GM13977 (cell line): ENCODE measurements at places on chromosomes 16 and 17.

DNA sequence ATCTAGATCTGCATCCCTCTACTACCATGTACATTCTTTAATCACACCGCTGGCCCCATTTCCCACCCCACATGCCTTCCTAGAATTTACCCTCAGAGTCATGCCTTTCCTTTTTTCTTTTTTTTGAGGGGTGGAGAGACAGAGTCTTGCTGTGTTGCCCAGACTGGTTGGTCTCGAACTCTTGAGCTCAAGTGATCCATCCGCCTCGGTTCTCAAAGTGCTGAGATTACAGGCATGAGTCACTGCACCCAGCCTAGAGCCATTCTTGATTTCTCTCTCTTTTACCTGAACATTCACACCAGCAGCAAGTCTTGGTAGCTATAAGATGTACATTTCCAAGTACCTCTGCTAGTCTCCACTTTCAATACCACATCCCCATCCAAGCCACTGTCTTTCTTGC is 2.1 kb downstream of the PAGR1 start:
- DNase-seq: no peak

GRCh38 chr16:47342055-47342454 is 118.8 kb downstream of the ITFG1 start:
- no peak for DNase-seq

GRCh38 chr17:9484789-9485188 is 90.8 kb downstream of the STX8 start:
- no peak for DNase-seq

- no peak for DNase-seq
Observed at GRCh38 chr16:86211265-86211664, 299.1 kb upstream of the FOXF1 start.

DNA sequence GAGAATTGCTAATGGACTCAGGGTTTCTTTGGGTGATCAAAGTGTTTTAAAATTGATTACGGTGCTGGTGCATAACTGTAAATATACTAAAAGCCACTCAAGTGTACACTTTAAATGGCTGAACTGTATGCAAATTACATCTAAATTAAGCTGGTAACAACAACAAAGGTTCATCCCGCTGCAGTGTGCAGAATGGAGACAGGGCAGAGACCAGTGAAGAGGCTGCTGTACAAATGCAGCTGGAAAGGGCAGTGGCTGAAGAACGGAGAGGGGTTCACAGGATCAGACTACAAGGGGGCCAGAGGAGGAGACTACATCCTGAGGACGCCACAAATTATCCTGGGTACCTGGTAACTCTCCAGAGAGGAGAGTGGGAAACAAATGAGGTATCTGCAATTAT is 9.0 kb upstream of the ITGAE start:
- DNase-seq: no peak

DNA sequence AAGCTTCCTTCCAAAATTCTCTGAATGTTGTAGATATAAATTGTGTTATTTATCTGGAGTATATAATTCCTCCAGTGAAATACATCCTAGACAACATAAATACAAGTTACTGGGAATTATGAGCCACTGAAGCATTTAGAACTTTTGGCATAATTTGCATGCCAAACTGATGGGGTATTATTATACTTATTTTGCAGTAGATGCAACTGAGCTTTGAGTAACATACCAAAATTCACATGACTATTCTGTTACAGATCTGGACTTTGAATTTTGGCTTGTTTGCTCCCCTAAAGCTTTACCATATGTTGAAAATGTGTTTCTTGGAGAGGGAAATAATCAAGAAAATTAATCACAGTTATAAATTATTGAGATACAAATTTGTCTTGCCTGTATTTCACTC is 372.5 kb downstream of the CDH11 start:
- DNase-seq: no peak

GRCh38 chr17:55990332-55991006 is 162.8 kb upstream of the ANKFN1 start:
- DNase-seq: no peak

- no peak for DNase-seq
Observed at GRCh38 chr16:6016530-6017184, 919.1 kb upstream of the EEF2KMT start.

DNA sequence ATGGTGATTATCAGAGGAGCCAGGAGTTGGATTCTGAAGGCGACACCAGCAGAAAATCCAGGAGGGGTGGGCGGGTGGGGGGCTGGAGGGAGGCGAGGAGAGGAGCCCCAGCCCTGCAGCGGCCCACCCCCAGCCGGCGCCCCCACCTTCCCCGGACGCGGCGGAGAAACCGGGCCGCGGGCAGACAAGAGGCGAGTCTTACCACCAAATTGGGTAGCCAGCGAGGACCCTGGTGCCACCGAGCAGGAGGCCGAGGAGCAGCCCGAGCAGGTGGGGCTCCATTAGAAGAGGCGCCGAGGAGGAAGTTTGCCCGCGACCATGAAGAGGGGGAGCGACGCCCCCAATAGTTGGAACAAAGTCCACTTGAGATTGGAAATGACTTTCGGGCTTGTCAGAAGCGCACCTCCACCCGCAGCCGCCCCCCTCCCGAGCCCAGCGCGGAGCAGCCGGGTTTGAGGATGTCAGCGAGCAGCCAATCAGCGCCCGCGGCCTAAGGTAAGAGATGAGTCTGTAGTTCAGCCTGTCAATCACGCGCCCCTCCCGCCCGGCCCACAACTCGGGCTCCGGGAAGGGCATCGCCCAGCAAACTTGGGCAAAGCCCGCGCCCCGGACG is at the start of gene WNT3:
WNT3 (minus strand) TSS at position 377 of the 613 bp plus-strand sequence; CDS start at position 282, 95 bp downstream.
- DNase-seq: peak; percentile 85

- no peak for DNase-seq
Observed at GRCh38 chr16:2960183-2961010, 3.7 kb upstream of the KREMEN2 start.

DNA sequence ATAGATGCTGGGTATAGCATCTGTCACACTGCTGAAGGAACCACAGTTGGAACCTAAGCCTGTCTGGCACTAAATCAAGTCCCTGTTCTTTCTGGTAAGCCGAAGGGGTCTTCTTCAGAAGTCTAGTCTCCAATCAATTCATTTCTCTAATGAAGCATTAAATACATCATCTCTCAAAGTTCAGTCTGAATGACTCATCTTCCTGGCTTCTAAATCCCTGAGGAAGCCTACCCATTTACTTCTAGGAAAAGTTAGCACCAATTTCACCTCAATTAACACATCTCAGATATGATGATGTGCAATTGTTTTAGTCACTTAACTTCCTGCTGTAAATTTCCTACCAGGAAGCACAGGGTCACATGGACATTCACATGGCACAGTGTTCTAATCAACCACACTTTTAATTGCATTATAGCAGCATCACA is 49.9 kb downstream of the TEX14 start:
- DNase-seq: no peak

DNA sequence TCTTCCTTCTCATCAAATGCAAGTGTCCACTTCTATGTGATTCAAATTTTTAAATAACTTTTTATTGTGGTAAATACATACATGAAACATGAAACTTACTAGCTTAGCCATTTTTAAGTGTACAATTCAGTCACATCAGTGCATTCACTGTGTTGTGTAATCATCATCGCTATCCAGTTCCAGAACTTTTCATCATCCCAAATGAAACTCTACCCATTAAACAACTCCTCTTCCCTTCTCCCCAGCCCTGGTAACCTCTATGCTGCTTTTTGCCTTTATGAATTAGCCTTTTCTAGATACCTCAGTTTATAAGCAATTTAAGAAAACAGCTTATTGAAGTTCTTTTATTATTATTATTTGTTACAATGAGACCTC is 41.1 kb upstream of the IL34 start:
- DNase-seq: no peak

GRCh38 chr16:22721511-22722100 is 92.4 kb upstream of the HS3ST2 start:
- no peak for DNase-seq

DNA sequence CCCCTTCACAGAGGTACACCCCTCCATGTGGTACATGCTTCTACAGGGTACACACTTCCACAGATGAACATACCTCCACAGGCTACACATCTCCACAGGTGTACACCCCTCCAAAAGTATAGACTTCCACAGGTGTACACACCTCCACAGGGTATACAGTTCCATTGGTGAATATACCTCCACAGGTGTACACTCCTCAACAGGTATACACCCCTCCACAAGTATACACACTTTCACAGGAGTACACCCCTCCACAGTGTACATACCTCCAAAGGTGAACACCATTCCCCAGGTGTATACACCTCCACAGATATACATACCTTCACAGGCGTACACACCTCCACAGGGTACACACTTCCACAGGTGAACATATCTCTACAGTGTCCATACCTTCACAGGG is 9.4 kb downstream of the FOXN1 start:
- no peak for DNase-seq
